ENCODE measurements at places on chromosomes 2 and 18.

DNA sequence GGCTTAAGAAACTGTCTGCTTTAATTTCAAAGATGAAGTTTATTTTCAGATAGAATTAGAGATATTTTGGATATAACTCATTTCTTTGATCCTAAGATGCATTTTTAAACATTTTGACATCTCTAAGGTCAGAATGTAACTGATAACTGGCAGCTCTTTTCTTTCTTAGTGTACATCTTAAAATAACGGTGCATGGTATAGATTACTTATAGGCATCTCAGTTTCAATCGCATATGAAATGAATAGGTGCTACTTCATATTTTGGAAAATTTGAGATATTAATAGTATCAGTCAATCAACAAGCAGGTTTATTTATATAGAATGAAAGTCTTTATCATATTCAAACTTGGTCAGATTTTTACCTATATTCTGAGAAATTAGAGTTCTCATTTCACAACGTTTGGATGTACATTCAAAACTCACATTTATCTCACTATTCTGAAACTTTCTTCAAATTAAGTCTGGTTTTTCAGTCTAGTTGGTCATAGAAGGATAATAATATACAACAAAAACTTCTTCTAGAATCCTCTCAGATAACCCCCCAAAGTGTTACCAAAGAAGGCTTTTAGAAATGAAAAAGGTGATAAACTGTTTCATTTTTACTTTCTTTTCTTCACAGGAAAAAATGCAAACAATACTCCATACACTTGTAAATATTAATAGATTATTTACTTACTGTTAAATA, 122.8 kb upstream of the WDSUB1 start:
- no peak for DNase-seq

- peak; percentile 89 for DNase-seq
Measured at GRCh38 chr2:121197369-121198091, 87.5 kb downstream of the TFCP2L1 start.

DNA sequence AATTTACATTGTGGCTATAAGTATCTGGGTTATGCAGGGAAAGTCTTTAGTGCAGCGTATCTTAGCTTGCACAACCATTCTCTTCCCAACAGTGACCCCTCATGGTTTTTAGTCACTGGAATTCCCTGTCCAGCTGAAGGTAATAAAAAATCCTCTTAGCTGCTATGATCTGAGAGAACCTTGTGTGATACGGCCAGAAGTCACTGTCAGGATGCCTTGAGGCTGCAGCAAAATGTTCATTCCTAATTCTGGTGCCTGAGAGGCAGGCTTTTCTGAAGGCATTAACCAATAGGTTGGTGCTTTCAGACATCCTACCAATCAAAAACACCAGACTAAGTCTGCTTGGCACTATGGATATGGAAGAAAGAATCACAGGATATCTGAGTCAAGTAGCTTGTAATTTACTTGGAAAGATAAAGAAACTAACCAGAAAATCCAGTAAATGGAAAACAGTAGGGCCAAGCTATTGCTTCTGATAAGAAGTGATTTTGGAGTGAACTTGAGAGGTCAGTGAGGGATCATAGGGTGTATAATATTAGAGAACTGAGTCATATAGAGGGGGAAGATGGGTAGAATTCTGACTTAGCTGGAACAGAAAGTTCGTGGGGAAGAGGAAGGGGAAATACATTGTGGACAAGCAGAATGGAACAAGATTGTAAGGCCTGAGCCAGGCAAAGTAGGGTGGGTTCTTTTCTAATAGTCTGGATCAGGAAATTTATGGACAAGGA, 89.0 kb upstream of the SLC14A2 start:
- peak; percentile 5 for DNase-seq

GRCh38 chr18:42782929-42783328, 332.6 kb downstream of the RIT2 start:
- no peak for DNase-seq

DNA sequence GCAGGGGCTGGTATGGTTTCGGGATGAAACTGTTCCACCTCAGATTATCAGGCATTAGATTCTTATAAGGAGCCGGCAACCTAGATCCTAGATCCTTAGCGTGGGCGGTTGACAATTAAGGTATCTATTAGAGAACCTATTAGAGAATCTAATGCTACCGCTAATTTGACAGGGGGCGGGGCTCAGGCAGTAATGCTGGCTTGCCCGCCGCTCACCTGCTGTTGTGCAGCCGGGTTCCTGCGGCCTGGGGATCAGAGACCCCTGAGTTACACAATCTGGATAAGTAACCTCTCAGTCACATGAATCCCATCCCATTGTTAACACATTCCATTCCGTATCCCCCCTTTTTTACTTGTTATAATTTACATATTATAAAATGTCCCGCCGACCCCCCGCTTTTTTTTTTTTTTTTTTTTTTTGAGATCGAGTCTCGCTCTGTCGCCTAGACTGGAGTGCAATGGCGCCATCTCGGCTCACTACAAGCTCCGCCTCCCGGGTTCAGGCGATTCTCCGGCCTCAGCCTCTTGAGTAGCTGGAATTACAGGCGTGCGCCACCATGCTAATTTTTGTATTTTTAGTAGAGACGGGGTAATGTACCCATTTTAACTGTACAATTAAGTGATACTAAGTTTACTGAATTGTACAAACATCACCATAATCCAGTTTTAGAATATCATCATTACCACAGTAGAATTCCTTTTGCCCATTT, 42.0 kb upstream of the GPD2 start:
- DNase-seq: no peak

GRCh38 chr2:234091432-234091879, 41.0 kb downstream of the SPP2 start:
- no peak for DNase-seq

GRCh38 chr2:240759459-240759858, 60.6 kb downstream of the KIF1A start:
- DNase-seq: peak; percentile 22

- DNase-seq: peak; percentile 3
Measured at GRCh38 chr2:150051004-150051403, 436.5 kb downstream of the RND3 start.
